Activated CD4-positive, alpha-beta T cell treated with anti-CD3 and anti-CD28 coated beads, Interleukin-2, amount 50 U/mL, for 48 hours (primary cell): ENCODE measurements at places on chromosomes 2 and 18.

- no peak for DNase-seq
These were observed 1.4 kb downstream of the ATIC start for GRCh38 chr2:215313255-215313613.

- no peak for DNase-seq
These were observed 325.9 kb upstream of the NT5C1B start for GRCh38 chr2:18915227-18915626.

DNA sequence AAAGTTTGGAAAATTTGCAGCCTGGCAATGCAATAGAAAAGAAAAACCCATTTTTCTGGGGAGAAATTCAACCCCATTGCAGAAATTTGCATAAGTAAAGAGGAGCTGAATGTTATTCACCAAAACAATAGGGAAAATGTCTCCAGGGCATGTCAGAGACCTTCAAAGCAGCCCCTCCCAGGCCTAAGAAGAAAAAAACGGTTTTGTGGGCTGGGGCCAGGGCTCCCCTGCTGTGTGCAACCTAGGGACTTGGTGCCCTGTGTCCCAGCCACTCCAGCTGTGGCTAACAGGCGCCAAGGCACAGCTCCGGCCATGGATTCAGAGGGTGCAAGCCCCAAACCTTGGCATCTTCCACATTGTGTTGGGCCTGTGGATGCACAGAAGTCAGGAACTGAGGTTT lies 224.5 kb downstream of the TXNL1 start:
- DNase-seq: no peak

DNA sequence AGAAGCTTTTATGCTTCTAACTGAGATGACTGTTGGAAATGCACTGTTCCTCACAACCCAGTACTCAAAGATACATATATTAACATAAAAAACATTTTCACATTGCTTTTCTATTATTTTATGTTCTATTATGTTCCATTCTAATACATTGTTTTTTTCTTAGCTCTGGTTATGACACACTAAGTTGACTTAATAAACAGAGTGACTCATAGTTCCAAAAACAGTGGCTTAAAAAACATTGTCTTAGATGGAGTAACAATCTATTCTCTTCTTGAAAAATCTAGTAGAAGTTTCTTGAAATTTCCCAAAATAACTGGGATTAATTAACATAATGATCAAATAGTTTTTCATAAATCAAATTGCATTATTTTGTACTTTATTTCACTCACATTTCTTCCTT lies 328.2 kb upstream of the LRATD1 start:
- DNase-seq: no peak

DNA sequence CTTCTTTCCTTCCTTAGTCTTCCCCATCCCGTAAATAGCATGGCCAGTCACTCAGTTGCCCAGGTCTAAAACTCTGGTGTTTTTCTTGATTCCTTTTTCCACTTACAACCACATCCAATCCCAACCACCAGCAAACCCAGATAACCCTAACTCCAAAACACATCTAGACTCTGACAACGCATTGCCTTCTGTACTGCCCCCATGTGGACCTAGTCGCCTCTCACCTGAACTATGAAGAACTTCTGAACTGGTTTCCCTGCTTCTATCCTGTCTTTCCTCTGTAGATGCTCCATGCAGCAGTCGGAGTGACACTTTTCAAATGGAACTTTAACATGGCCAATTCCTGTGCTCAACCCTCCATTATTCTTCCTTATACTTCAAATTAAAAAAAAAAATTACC lies 26.5 kb downstream of the ST6GAL2 start:
- no peak for DNase-seq

GRCh38 chr2:219419331-219420197 lies 1.4 kb downstream of the DES start:
- no peak for DNase-seq

GRCh38 chr2:33636001-33636400 lies 36.9 kb upstream of the FAM98A start:
- DNase-seq: no peak

GRCh38 chr18:23725827-23726661 lies 36.8 kb downstream of the LAMA3 start:
- DNase-seq: no peak

GRCh38 chr2:74399785-74400184 lies 19.7 kb upstream of the DCTN1 start:
- no peak for DNase-seq

- DNase-seq: no peak
These were observed 123.8 kb downstream of the ARL4C start for GRCh38 chr2:234373060-234373459.

DNA sequence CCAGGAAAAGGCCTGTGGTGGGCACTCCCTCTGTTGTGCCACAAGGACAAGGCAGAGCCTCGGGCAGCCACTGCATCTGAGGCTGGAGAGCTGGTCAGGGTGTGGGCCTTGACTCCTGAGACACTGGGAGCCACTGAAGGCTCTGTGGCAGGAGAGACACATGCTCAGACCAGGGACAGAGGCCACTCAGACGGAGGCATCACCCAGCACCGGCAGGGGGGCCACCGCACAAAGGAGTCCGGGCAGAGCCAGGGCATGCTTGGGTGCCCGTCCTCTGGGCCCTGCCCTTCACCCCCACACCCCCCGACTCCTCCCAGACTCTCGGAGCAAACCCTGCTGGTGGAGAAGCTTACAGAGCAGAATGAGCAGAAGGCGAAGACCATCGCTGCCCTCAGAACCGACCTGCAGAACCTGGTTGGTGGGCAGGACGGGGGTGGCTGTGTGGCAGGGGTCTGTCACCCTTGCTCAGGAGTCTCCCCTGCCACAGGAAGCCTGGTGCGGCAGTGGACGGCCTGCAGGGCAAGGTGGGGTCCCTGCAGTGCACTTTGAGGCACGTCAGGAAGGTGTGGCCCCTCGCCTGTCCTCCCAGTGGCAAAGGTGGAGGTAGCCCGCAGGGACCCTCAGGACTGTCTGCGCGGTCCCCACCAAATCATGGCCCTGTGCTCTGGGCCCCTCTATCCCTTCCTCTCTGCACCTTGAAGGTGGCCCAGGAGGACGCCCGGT lies 26.0 kb downstream of the CROCC2 start:
- no peak for DNase-seq

DNA sequence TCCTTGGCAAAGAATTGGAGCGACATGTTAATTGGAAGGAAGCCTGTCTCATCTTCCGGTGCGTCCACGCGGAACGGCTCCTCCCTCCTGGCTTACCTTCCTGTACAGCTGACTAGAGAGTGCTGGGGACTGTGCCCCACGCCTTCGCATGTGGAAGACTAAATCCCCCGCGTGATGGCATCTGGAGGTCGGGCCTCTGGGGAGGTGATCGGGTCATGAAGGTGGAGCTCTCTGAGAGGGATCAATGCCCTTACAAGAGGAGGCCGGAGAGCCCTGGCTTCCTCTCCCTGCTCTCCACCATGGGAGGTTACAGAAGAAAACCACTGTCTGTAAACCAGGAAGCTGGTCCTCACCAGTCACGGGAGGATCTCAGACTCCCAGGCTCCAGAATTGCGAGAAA lies 104.1 kb upstream of the OTOS start:
- no peak for DNase-seq

- DNase-seq: no peak
These were observed 120.4 kb downstream of the TDRD15 start for GRCh38 chr2:21244161-21244560.
